ENCODE measurements at places on chromosomes 7 and 10.

DNA sequence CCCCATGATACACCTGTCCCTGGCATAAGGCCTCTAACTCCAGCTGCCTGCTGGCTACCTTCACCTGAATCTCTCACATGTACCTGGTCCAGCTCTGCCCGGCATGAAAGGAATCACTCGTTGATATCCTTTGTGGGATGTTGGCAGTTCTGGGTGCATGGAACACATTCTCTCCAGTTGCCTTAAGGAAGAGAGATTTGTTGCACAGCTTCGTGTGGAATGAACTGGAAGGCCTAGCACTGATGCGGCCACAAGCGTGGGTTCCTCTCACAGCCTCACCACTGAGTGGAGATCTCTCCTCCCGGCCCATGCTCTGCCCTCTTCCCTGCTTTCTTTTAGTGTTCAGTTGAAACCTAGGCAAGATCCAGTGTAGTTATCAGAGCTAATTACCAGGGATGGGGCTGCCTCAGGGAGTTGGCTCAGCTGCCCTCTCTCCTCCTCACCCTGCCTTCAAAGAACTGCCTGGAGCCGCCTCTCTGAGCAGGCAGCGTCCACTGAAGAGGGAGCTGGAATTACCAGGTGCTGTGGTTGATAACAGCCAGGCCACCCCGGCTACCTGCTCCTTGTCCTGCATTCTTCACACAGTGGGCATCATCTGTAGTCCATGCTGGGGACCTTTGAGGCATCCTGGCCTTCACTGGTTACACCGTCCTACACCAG is 194.3 kb downstream of the CCDC3 start:
- DNase-seq: no peak
- H3K27me3 ChIP-seq: no peaks in the 10 kb centered on the region
- H3K4me1 ChIP-seq: no peaks in the 10 kb centered on the region
- H3K27ac ChIP-seq: no peak overlapping the region

GRCh38 chr7:100685049-100685605 is 8.9 kb downstream of the GIGYF1 start:
- no peaks in the 10 kb centered on the region for H3K36me3 ChIP-seq
- no peak for DNase-seq
- H3K27ac ChIP-seq: no peak overlapping the region
- no peak overlapping the region for H3K4me3 ChIP-seq

GRCh38 chr10:88508796-88509195 is 74.3 kb downstream of the RNLS start:
- no peak overlapping the region for H3K27ac ChIP-seq
- no peak overlapping the region for H3K4me3 ChIP-seq
- H3K27me3 ChIP-seq: no peaks in the 10 kb centered on the region
- no peaks in the 10 kb centered on the region for H3K4me1 ChIP-seq
- no peak for DNase-seq

- H3K4me3 ChIP-seq: peak overlapping the region; percentile 39
- no peak for DNase-seq
- H3K4me1 ChIP-seq: no peaks in the 10 kb centered on the region
- H3K36me3 ChIP-seq: no peaks in the 10 kb centered on the region
- H3K27me3 ChIP-seq: peaks cover 13% of the 10 kb centered on the region
These were observed 578 bp downstream of the HTRA1 start for GRCh38 chr10:122461729-122462532.

DNA sequence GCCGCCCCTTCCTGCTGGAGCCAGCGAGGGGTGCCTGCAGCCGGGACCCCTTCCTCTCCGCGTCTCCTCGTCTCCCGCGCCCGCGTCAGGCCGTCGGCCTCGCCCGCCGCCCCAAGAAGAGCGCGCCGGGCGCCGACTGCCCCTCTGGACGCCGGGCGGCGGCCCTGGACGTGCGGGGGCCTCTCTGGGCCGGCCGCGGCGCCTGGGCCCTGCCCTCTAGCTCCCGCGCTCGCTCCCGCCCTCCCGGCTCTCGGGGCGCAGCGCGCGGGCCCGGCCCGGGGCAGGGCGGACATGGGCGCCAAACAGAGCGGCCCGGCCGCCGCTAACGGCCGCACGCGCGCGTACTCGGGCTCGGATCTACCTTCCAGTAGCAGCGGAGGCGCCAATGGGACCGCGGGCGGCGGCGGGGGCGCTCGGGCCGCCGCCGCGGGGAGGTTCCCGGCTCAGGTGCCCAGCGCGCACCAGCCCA is 704 bp downstream of the ZNRF2 start:
- H3K27me3 ChIP-seq: no peaks in the 10 kb centered on the region
- peak overlapping the region; percentile 83 for H3K27ac ChIP-seq
- peaks cover 27% of the 10 kb centered on the region for H3K4me1 ChIP-seq
- H3K4me3 ChIP-seq: peak overlapping the region; percentile 57
- no peaks in the 10 kb centered on the region for H3K36me3 ChIP-seq

GRCh38 chr10:130389906-130390305 is 253.7 kb downstream of the GLRX3 start:
- no peak overlapping the region for H3K27ac ChIP-seq
- no peak overlapping the region for H3K4me3 ChIP-seq
- no peaks in the 10 kb centered on the region for H3K4me1 ChIP-seq
- no peaks in the 10 kb centered on the region for H3K27me3 ChIP-seq
- no peaks in the 10 kb centered on the region for H3K36me3 ChIP-seq

DNA sequence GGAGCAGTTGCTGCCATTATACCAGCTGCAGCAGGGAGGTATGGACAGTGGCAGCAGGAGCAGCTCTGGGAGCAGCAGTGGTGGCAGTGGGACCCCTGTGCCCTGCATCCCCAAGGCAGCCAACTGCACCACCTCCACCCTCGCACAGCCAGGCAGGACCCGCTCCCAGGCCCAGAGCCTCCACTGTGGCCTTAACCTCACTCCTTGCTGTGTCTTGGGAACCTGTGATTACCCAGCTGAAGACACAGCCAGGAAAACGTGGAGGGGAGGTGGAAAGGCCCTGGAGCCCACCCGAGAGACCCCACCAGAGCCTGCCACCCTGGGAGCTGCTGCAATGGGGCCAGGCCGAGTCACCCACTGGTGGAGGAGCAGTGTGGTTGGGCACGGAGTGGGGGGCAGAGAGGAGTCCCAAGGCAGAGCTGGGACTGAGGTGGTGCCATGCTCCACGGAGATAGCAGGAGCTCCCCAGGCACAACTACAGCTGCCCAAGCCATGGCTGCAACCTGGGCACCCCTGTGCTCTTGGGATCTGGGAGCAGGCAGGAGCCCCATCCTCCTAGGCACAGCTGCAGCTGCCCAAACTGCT is 20.4 kb downstream of the LRRC72 start:
- no peaks in the 10 kb centered on the region for H3K27me3 ChIP-seq
- H3K4me3 ChIP-seq: no peak overlapping the region
- H3K27ac ChIP-seq: no peak overlapping the region
- H3K36me3 ChIP-seq: no peaks in the 10 kb centered on the region

DNA sequence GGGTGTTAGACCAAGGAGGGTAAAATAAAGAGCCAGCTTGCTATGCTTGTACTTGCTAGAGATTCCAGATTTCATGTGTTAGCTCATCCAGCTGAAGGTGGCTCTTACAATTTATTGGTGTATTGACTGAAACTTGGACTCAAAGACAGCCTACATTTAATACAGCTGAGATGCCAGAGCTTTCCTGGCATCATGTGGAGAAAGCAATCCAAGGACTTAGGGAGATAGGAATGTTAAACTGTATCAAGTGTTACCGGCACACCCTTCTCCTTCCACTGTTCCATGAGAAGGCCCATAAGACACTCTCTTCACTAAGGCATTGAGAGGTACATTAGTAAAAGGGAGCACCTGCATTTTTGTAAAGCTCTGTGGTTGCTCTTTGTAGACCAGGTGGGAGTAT is 9.3 kb upstream of the HERPUD2 start:
- DNase-seq: no peak
- no peaks in the 10 kb centered on the region for H3K36me3 ChIP-seq
- H3K4me3 ChIP-seq: no peak overlapping the region
- no peaks in the 10 kb centered on the region for H3K27me3 ChIP-seq

DNA sequence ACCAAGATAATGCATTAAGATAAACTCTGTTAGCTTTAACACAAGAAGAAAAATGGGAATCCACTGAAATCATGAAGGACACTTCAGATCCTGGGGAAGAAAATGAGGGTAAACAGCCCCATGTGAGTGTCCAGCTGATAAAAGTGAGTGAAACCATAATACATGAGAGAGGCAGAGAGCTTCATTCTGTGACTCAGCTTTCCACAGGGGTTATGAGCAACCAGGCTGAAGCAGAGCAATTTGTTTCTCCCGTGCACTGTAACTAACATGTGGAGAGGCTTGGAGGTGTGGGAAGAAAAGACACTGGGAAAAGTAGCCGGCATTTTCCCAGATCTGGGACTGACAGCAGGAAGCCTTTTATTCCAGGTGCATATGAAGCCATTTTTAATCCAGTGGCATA is 971.7 kb downstream of the ANKRD7 start:
- no peaks in the 10 kb centered on the region for H3K4me1 ChIP-seq
- DNase-seq: no peak
- no peak overlapping the region for H3K27ac ChIP-seq
- H3K27me3 ChIP-seq: no peaks in the 10 kb centered on the region
- H3K4me3 ChIP-seq: no peak overlapping the region

DNA sequence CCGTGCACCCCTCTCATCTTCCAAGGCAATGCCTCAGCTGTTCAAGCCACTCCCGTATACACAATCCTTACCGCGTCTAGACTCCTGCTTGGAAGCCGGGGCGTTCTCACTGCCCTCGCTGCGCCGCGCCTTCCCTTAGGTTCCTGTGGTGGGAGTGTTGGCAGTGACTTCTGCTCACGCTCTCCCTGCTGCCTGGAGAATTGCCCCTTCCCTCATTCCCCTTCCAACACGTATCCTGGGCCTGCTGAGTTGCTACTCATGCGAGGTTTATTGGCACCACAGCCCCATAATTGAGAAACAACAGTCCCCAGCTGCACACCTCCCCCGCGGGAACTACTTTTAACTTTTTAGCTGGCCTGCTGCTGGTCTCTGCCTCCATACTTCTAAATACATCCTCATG is 31.9 kb downstream of the RBM17 start:
- no peaks in the 10 kb centered on the region for H3K27me3 ChIP-seq
- DNase-seq: no peak
- H3K4me3 ChIP-seq: no peak overlapping the region
- no peak overlapping the region for H3K27ac ChIP-seq

DNA sequence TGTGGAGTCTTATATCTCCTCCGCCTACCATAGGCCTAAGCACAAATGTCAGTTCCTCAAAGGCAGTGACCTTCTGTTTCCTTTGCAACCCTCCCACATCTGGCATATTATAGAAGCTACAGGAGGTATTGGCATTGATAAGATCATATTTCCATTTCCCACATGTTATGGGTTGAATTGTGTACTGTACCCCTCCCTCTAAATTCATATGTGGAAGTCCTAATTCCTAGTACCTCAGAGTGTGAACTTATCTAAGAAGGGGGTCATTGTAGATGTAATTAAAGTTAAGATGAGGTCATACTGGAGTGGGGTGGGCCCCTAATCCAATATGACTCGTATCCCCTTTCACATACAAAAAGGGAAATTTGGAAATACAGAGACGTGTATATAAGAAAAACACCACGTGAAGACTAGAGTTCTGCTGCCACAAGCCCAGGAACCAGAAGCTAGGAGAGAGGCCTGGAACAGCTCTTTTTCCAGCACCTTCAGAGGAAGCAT is 6.1 kb upstream of the LAMB4 start:
- peaks cover 9% of the 10 kb centered on the region for H3K4me1 ChIP-seq
- H3K27me3 ChIP-seq: no peaks in the 10 kb centered on the region
- H3K4me3 ChIP-seq: no peak overlapping the region
- no peak for DNase-seq

DNA sequence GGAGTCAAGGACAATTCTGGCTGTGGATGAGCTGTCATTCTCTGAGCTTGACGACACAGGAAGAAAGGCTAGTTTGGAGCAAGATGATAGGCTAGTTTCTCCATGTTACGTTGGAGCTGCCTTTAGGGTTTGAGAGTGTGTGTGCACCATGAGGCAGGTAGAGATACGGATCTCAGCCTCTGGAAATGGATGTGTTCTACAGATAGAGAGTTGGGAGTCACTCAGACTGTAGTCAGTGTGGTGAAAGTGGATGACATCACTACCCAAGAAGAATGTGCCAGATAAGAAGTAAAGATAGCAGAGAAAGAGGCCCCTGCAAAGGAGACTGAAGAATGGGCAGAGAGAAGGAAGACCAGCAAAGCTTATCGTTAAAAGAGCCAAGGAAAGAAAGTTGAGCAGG is 42.4 kb downstream of the PNLIPRP3 start:
- no peak for DNase-seq
- H3K4me3 ChIP-seq: no peak overlapping the region
- no peaks in the 10 kb centered on the region for H3K4me1 ChIP-seq
- H3K36me3 ChIP-seq: no peaks in the 10 kb centered on the region
- no peak overlapping the region for H3K27ac ChIP-seq
- H3K27me3 ChIP-seq: no peaks in the 10 kb centered on the region

GRCh38 chr10:132774902-132775863 is 10.8 kb downstream of the NKX6-2 start:
- H3K4me1 ChIP-seq: no peaks in the 10 kb centered on the region
- no peaks in the 10 kb centered on the region for H3K27me3 ChIP-seq
- no peak overlapping the region for H3K27ac ChIP-seq
- no peak overlapping the region for H3K4me3 ChIP-seq

GRCh38 chr7:97298561-97298960 is 181.1 kb downstream of the SDHAF3 start:
- no peaks in the 10 kb centered on the region for H3K27me3 ChIP-seq
- no peaks in the 10 kb centered on the region for H3K4me1 ChIP-seq
- H3K4me3 ChIP-seq: no peak overlapping the region
- no peak for DNase-seq
- H3K27ac ChIP-seq: no peak overlapping the region

DNA sequence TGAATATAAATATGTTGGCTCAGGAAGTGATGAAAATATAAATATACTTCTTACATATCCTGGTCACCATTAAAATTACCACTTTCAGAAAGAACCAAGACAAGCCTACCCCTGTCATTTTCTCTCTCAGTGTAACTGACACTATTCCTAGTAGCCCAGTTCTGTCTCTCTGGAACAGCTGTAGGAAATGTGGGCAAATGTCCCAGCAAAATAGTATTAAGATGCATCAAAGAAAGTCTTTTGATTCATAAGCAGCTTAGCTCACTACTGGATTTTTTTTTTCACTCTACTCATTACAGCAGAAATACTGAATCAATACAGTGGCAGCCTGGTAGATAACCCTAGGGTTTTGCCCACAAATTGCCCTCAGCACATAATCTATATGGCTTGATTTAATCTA is 290.9 kb downstream of the DNAJB9 start:
- H3K27ac ChIP-seq: no peak overlapping the region
- H3K36me3 ChIP-seq: no peaks in the 10 kb centered on the region
- H3K4me1 ChIP-seq: no peaks in the 10 kb centered on the region
- no peak overlapping the region for H3K4me3 ChIP-seq
- no peak for DNase-seq

DNA sequence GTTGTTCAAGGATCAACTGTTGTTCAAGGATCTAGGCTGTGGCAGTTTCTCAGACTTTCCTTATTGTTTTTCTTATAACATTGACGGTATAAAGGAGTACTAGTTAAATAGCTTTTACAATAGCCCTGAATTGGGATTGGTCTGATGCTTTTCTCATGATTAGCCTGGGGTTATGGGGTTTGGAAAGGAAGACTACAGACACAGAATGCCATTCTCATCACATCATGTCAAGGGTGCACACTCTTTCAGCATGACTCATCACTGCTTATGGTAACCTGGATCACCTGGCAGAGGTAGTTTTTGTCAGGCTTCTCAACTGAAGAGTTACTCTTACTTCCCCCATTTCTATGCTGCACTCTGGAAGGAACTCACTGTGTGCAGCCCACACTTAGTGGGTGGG is 194.2 kb upstream of the NPSR1 start:
- no peaks in the 10 kb centered on the region for H3K36me3 ChIP-seq
- no peak overlapping the region for H3K27ac ChIP-seq
- no peak for DNase-seq
- no peak overlapping the region for H3K4me3 ChIP-seq

GRCh38 chr10:131641231-131641630 is 259.6 kb upstream of the PPP2R2D start:
- no peak overlapping the region for H3K4me3 ChIP-seq
- no peak overlapping the region for H3K27ac ChIP-seq
- no peaks in the 10 kb centered on the region for H3K27me3 ChIP-seq
- no peaks in the 10 kb centered on the region for H3K4me1 ChIP-seq
- no peaks in the 10 kb centered on the region for H3K36me3 ChIP-seq
- DNase-seq: no peak

All from naive thymus-derived CD4-positive, alpha-beta T cell (primary cell).